Astrocyte of the hippocampus (primary cell): ENCODE measurements at places on chromosomes 3 and 15.

- peak; percentile 2 for DNase-seq
These were observed 644.3 kb downstream of the NR2F2 start for GRCh38 chr15:96974761-96975160.

GRCh38 chr3:188870431-188870830 is 301.3 kb upstream of the TPRG1 start:
- DNase-seq = no peak

- no peak for DNase-seq
These were observed 15.2 kb downstream of the SENP7 start for GRCh38 chr3:101497803-101498202.

DNA sequence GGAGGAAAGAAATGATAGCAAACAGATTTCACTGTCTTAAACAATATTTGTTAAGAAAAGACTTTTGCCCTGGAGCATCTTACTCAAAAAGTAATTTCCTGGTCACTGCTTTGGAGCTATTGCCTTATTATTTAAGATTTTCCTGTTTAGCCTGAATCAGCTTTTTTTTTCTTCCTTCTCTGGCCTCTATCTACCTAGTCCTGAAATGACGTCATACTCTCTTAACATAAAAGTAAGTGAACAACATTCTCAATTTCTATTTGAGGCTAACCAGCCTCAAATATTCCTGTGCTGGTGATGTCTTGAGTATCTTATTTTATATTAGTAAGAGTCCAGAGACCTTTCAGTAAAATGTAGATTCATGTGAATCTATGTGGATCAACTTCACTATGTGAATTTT is 221.9 kb upstream of the ALCAM start:
- no peak for DNase-seq

GRCh38 chr3:13655061-13655913 is 106.4 kb downstream of the FBLN2 start:
- DNase-seq = peak; percentile 78

GRCh38 chr15:67917636-67918035 is 77.8 kb upstream of the RNU6-1 start:
- DNase-seq = no peak

GRCh38 chr3:122956693-122957455 is 70.7 kb downstream of the SEMA5B start:
- no peak for DNase-seq

- DNase-seq = no peak
These were observed 21.4 kb upstream of the PRTG start for GRCh38 chr15:55764398-55764797.

GRCh38 chr3:127671523-127672428 is 976 bp upstream of the ABTB1 start:
- DNase-seq = peak; percentile 33

DNA sequence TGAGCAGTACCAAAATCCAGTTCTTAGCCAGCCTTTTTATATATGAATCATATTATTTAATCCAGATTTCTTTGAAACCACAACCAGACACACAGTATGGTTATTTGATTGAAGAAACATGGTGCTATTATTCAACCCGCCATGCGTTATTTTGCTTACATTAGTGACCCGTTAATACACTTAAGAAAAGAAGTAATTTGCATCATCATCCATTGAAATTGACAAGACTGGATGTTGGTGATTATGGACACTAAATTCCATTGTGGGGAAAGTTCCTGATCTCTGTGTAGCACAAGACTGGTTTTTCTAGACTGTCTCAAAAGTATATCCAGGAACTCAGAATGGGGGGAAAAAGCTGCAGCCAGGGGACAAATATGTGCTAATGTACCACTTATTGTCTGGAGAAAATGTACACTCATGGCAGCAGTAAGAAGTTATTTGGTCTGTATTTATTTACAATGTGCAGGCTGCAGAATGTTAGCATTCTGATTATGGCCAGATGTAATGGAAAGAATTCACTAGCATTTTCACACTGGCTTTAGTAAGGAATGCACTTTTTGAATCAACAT is 80.3 kb downstream of the FILIP1L start:
- peak; percentile 81 for DNase-seq
